G401 (cell line): ENCODE measurements at places on chromosomes 1 and 21.

GRCh38 chr1:152858062-152858461 is 1.7 kb upstream of the LCE7A start:
- no peak for DNase-seq

GRCh38 chr1:171948511-171948910 is 107.2 kb downstream of the DNM3 start:
- no peak for DNase-seq

DNA sequence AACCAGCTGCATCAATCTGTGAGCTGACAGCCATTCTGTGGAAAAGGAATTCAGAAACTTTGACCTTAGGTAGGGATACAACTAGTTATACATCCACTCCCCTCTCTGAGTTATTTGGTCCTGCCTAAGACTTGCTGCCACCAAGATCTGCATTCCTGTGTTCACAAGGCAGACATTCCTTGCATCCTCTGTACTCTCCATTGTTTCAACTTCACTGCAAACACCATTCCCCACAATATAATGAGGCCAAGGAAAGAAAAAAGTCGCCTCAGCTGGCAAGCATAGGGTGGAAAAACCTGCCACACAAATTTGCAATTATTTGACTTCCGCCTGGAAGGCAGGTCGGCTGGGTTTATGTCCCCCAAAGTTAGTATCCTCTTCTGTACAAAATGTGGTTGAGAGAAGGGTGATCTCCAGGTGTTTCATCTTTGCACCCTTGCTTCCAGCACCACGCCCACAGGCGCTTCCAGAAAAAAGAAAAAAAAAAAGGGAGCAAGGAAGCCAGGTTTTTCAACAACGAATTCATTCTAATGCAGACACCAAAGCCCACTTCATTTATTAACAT is 676 bp upstream of the CTTNBP2NL start:
- DNase-seq, result no peak

GRCh38 chr1:23664837-23665795 is 26.5 kb upstream of the RPL11 start:
- peak; percentile 25 for DNase-seq

DNA sequence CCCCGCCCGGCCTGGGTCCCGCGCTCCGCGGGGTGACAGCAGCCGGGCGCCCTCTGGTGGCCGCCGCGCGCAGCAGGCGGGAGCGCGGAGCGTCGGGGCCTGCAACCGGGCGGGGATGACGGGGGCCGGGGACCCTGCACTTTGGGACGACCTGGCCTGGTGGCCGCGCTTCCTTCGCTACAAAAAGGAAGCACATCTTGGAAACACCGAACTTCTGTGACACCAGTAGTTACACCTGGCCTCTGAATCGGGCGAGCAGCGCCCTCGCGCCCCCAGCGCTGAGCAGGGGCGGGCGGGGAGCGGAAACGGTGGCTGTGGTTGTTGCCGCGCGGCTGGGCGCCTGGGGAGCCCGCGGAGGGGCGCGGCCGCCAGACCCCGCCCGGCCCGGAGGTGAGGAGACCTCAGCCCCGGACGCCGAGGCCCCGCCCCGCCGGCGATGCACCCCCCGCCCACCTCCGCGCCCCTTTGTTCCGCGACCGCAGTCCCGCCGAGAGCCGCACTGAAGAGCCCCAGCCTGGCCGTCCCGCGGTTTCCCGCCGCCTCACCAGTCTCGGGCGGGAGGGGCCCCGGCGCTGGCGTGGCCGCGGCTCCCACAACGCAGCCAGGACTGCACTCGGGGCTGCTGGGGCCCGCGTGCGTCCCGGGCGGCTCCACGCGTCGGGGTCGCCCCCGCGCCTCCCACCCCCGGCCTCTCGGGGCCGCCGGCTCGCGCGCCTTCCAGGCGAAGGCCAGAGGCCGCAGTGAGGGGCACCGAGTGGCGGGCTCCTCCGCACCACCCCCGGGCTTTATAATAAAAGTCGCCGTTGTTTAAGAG is 59.3 kb downstream of the H3-3A start:
- peak; percentile 64 for DNase-seq

- peak; percentile 73 for DNase-seq
Observed at GRCh38 chr1:54315099-54315498, 91.1 kb downstream of the SSBP3 start.

GRCh38 chr1:166087734-166088571 is 78.8 kb downstream of the FAM78B start:
- DNase-seq, result peak; percentile 72

DNA sequence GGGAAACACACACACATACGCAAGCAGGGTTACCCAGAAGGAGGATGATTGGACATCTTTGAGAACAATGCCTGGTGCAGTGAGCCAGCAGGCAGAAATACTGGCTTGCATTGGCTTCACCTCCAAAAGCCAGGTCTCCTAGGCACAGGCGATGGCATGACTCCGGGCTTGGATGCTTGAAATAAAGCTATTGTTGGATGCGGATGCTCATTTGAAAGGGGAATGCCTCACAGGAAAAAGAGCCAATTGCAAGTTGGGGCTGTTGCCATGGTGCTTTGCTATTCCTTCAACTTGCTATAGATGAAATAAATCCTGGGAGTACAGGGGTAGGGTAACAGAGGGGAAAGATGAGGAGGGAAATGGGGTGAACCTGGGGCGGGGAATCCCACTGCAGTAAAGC is 180.7 kb upstream of the SGIP1 start:
- DNase-seq, result peak; percentile 39

GRCh38 chr1:21278860-21279845 is 11.1 kb downstream of the ECE1 start:
- no peak for DNase-seq

DNA sequence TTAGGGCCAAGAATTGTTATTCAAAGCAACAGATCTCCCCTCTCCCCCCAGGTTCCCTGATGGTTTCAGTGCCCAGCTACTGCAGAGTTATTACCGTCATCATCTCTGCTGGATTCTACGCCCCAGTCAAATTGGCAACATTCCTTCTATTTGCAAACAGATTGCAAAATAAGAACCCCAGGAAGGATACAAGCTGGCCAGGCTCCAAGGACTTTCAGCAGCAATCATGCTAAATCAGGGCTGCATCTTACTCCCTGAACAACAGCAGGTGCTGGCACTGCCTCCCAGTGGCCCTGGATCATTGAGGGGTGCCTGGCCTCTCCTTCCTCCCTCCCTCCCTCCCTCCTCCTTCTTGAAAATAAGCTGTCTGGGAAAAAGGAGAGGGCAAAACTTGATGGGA is 521.6 kb upstream of the BEND5 start:
- DNase-seq, result peak; percentile 57

DNA sequence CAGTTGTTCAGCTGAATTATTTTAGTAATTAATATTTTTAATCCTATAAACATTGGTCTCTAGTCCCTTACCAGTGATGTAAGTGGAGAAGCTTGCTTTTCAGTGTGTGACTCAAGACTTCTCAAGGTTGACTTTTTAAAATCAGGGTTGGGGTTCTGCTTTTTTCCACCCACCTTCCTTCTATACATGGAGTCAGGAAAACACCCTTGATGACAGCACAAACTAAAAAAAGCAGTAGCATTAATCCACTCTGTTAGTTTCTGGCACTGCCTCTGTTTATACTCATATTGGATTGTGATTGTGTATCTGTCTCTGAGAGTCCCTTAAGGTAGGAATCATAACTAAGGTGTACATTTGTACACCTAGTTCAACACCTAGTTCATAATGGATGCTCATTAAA is 8.3 kb upstream of the PLEKHO1 start:
- DNase-seq, result no peak

DNA sequence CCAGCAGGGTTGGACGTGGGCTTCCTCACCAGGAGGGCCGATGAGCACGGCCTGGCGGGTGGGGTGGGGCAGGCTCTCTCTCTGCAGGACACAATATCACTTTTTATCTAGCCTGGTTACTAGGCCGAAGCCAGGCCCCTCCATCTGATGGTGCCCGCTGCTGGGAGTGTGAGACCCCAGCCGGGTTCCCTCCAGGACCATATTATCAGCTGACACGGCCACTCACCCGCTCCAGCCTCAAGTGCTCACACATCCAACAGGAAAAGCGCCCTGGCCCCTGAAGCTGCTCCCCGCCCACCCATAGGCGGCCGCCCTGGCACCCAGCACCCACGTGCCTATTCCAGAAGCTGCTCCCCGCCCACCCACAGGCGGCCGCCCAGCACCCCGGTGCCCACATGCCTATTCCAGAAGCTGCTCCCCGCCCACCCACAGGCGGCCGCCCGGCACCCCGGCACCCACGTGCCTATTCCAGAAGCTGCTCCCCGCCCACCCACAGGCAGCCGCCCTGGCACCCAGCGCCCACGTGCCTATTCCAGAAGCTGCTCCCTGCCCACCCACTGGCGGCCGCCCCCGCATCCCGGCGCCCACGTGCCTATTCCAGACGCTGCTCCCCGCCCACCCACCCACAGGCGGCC is 5.0 kb downstream of the SLC19A1 start:
- no peak for DNase-seq

DNA sequence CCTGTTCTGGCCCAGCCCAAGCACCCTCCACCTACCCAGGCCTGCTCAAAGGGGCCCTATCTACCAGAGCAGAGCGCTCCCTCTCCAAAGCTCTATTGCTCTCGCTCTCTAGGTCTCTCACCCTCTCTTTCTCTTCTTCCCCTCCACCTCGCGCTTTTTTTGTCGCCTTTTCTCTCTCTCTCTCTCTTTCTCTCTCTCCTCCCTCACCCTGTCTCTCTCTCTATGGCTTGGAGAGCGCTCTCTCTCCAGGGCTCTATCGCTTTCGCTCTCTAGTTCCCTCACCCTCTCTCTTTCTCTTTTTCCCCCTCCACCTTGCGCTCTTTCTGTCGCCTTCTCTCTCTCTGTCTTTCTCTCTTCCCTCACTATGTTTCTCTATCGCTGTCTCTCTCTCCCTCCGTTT is 3.4 kb upstream of the ZNF678 start:
- no peak for DNase-seq

- no peak for DNase-seq
Observed at GRCh38 chr21:32916522-32917099, 109.1 kb upstream of the OLIG2 start.

GRCh38 chr1:87329051-87329525 is 408 bp downstream of the LMO4 start:
- peak; percentile 50 for DNase-seq

DNA sequence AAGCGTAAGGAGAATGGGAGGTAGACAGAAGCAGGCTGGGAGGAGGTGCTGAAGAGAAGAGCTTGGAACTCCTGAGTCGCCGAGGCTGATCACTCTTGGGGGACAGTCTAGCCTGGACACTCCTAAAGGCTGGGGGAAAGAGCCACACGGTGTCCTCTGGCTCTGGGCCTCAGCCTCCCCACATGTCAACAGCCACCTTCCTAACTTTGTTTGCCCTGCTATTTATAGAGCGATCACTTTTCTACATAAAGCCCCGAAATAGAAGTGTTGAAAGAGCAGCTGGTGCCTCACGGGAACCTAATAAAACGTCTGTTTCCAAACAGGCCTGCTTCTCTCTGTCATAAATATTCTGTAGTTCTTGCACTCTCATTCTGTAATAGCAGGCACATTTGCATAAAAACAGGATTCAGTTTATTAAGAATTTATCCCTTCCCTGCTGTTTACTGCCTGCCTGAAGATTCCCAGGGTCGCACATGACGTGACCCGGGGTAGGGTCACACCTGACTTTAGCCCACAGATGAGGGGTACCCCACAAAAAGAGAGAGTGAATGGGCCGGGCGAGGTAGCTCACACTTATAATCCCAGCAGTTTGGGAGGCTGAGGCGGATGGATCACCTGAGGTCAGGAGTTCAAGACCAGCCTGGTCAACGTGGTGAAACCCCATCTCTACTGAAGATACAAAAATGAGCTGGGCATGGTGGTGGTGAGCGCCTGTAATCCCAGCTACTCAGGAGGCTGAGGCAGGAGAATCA is 212.5 kb downstream of the TOMM20 start:
- DNase-seq, result peak; percentile 13

GRCh38 chr1:11600836-11601235 is 53.4 kb downstream of the FBXO2 start:
- DNase-seq, result no peak

DNA sequence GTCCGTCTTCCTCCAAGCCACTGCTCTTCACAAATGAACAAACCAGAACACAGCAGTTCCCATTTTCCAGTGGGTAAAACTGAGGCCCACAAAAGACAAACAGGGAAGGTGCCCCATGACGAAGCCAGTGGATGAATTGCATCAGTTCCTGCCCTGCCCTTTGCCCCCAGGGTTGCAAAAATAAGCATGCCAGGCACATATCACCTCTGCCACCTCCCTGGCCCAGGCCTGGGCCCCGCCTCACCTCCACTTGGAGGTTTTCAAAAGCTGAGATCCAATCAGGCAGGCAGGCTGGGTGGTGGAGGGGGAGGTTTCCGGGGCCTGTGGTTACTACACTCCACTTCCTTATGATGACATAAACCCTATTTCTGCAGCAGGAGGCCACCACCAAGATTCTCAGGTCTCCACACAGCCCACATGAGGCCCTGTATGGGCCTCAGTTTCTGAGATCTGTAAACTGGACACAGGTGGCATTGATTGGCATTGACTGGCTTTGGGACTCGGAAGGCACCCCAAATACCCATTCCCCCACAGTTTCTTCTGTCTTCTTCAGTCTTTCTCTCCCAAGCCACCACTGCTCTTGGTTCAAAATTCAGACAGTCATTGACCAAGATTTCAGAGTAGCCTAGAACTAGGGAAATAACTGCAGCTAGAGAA is 4.1 kb downstream of the KIF21B start:
- no peak for DNase-seq

DNA sequence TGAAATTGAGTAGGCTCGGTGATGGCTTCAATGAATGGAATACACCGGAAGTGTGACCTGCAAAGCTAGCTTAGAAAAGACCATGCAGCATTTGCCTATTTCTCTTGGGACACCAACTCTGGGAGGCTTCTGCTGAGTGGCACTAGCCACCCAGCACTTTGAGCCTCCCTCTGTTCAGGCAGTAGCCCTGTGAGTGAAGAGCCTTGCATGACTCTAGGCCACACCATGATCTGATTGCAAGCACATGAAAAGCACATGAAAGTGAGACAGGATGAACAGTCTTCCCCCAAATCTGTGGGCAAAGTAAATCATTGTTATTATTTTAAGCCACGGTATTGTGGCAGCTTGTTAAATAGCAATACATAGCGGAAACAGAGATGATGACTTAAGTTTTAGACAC is 2.8 kb downstream of the CD48 start:
- DNase-seq, result no peak

DNA sequence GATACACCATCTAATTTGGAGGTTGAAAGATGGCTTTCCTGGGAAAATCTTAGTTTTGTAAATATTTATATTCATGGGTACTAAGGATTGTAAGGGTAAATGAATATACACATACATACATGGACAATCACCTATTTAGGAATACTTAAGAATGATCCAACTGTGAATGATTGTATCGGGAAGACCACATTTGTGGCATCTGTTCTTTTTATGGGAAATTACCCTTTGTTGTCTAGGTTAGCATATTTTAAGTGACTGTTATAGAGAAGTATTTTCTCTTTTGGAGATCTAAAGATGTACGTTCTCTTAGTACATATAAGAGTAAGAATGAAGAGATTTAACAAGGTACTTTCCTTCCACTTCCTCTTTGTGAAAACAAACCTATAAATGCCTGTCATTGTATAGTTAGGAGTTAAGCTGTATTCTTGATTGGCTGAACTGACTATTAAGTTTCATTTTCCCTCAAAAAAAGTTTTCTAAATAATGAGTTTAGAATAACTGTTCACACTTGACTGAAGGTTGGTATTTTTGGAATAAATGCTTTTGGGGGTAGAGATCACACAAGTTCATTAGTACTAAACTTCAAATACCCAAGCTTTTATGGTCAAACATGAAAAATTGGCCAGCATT is 26.7 kb downstream of the SNX7 start:
- no peak for DNase-seq

GRCh38 chr1:93704052-93704451 is 22.4 kb upstream of the BCAR3 start:
- no peak for DNase-seq

GRCh38 chr1:238279694-238280380 is 389.1 kb upstream of the ZP4 start:
- DNase-seq, result no peak

GRCh38 chr1:12541274-12542137 is 76.5 kb downstream of the DHRS3 start:
- DNase-seq, result no peak
